Daoy (cell line): ENCODE measurements at places on chromosomes 12 and 14. TPM values are rescaled to one million over a fixed set of nuclear protein-coding genes. Genes with fewer than 3 reads are reported as not detected.

The KCNH3 gene
- total RNA-seq = 0.40 TPM in 1 of 2 replicates, not detected in the other

The ADAM20 gene
- total RNA-seq = 0.18 and 0.34 TPM in 2 replicates

DNA sequence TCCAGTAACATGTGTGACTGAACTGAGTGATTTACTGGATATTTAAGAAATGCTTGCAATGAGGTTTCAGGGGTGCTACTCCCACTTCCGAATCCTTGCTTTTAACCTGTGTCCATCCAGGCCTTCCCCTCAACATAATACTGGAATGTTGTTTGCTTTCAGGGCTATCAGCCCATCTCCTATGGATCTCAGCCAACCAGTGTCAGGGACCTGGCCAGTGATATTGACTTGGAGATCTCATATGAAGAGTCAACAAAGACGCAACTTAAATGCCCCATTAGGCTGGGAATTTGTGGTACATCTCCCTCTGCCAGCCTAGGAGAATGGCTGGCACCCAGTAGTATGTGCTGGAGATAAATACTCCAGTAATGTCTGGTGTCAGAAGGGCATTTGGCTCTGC is 889 bp upstream of the IFT43 start:
- DNase-seq = no peak

The SLC35E3 gene
- 2.0 and 3.1 TPM in 2 replicates for total RNA-seq

The KCNC2 gene
- total RNA-seq = not detected in 2 replicates

The NPAS3 gene
- total RNA-seq = 1.5 and 1.9 TPM in 2 replicates

- no peak for DNase-seq
Measured at GRCh38 chr12:65184176-65184857, 14.9 kb downstream of the LEMD3 start.

GRCh38 chr12:31574803-31575575 is 15.9 kb downstream of the DENND5B start:
- no peak for DNase-seq

DNA sequence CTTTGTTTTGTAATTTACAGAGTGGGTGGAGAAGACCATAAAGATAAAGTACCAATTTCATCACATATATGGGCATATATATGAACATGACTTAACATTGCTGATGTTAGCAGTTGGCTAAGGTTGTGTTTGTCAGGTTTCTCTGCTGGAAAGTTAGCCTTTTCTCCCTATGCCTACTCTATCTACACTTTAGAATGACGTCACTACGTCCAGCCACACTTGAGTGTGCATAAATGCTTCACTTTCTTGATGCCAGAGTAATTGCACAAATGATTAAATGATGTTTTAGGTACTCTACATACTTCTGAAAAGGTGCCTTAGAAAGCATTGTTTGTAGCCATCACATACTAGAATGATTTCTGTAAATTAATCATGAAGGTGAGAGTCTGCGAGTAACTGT is 759.2 kb upstream of the MGAT4C start:
- DNase-seq = no peak

- no peak for DNase-seq
Measured at GRCh38 chr12:58154359-58154758, 213.0 kb downstream of the ATP23 start.

GRCh38 chr12:1978078-1978862 is 26.0 kb downstream of the DCP1B start:
- no peak for DNase-seq

DNA sequence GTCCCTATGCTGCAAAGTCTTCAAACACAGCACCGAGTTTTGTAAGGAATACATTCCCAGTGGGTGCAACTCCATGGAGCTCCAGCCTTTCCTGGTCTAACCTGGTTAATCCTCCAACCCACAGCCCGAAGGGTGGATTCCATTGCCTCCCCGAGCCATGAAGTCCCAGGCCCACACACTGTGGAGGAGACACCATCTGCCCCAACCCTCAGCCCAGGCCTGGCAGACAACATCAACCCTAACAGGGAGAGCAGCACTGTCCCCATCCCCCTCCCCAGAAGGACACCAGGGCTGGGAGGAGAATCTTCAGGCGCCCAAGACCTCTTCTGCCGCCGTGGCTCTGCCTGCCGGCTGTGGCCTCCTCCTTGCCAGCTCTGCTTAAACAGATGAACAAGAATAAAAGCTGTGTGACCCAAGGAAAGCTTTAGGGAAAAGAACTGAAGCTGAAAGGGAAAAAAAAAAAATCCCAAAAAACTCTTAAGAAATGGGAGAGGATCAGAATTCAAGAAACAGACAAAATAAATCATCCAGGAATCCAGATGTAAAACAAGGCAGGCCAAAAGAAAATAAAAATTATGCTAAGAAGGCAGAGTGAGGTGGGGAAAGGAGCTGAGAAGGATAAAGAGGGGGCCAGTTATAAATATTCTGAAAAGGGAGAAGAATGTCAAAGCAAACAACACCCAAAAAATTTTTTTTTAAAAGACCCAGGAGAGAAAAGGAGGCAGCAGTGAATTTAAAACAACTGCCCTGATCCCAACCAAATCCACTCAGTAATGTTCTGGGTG is 16.0 kb upstream of the ZFP36L1 start:
- no peak for DNase-seq

The ADIPOR2 gene
- 29.9 and 30.0 TPM in 2 replicates for total RNA-seq

DNA sequence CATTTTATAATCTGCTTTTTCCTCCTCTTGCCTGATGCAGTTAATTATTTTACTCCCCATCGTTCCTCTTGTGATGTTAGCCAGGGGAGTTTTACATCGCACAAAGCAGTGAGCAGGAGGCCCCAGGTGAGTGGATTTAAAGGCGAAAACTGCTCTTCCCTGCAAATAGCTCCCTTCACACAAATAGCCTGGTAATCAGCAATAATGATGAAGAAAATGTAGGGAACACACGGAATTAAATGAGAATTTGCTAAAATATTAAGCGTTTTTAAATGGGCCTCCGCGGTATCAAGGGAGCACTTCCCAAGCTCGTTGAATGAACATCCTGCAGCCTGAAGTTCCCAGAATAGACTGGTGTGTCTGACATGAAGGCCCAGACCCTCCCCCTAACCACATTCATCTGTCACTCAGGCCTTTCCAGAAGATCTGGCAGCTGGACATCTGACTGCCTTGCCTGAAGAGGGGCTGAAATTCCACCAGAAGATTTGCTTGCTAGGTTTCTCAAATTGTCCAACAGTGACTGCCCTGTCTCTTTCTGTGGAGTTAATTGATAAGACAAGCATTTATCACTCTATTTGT is 127.2 kb downstream of the CCDC60 start:
- no peak for DNase-seq

The SGPP1 gene
- total RNA-seq = 24.6 and 31.1 TPM in 2 replicates

DNA sequence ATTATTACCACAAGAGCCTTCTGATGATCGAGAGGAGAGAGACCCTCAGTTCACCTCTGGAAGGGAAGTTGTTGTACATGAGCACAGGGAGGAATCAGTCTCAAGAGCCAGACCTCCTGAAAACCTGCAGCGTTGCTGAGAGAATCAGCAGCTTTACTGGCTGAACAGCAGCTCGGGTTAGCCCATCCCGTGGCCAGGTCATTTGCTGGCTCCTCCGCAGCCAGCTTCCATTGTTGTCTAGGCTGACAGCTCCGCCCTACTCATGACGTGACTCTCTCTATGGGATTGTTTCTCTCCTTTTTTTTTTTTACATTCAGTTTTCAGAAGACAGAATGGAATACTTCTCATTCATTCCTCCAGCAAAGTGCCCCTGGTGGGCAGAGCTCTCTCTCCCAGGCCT is 69.9 kb downstream of the TGFB3 start:
- no peak for DNase-seq

DNA sequence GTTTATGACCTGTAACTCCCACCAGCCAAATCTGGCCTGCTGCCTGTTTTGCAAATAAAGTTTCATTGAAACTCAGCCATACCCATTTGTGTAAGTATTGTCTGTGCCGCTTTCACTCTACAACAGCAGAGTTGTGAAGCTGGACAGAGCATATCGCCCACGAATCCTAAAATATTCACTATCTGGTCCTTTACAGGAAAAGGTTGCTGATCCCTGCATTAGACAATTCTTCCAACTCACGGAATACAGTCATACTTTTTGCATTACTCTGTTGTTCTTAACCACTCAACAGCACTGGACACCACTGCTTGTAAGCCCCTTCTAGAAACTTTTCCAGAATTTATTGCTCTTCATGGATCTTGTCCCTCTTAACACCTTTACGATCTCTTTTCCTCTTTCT is 435.4 kb downstream of the EGLN3 start:
- no peak for DNase-seq

DNA sequence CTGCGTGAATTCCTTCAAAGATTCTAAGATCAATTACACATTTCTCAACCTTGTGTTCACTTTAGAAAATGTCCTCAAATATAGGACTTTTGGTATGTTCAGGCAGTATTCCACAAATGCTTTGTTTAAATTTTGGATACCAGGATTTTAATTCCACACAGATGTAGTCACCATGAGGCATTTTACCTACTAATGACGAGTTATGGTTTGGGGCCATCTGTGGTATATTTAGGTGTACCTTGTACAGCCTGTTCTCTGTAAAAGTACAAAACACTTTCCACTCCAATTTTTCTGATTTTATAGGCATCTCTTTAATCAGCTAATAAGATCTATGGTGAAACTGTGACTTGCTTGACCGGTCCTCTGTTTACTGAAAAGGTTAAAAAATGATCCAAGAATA is 275.7 kb upstream of the PRICKLE1 start:
- no peak for DNase-seq

GRCh38 chr14:21557084-21557901 is 22.6 kb downstream of the OR10G3 start:
- DNase-seq = peak; percentile 84

- DNase-seq = no peak
Measured at GRCh38 chr12:43287706-43288383, 264.2 kb downstream of the ADAMTS20 start.

- DNase-seq = no peak
Measured at GRCh38 chr14:35352274-35353233, 52.0 kb downstream of the NFKBIA start.

DNA sequence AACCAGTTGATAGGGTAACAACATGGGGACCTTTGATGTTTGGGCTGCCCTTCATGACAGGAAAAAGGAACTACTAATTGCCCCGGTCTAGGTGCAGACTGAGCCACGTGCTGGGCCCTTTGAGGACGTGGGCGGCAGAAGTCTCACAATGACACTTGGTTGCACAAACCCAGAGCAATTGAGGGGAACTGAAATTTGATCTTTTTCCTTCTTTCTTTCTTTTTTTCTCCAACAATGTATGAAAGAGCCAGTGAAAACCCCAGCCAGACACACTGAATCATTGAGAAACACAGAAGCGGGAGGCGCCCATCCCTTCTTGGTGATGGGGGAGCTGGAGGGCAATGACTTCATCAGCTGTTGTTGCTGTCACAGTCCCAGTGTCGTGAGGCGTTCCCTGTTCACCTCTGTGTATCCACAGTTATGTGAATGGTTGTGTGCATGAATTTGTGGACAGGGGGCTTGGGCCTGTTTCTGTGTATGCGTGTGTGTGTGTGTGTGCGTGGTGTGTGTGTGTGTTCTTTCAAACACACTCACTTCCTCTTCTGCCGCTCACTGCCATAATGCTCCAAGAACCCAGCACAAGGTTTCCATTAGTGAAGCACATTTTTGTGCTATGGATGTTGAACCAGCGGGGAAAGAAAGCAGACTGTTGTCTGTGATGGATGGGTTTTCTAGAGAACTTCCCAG is 137.5 kb upstream of the CCND2 start:
- peak; percentile 60 for DNase-seq

The TPPP2 gene
- not detected in 2 replicates for total RNA-seq

GRCh38 chr12:1744932-1745331 is 54.1 kb downstream of the ADIPOR2 start:
- no peak for DNase-seq

The PTCSC3 gene
- not detected in 2 replicates for total RNA-seq

DNA sequence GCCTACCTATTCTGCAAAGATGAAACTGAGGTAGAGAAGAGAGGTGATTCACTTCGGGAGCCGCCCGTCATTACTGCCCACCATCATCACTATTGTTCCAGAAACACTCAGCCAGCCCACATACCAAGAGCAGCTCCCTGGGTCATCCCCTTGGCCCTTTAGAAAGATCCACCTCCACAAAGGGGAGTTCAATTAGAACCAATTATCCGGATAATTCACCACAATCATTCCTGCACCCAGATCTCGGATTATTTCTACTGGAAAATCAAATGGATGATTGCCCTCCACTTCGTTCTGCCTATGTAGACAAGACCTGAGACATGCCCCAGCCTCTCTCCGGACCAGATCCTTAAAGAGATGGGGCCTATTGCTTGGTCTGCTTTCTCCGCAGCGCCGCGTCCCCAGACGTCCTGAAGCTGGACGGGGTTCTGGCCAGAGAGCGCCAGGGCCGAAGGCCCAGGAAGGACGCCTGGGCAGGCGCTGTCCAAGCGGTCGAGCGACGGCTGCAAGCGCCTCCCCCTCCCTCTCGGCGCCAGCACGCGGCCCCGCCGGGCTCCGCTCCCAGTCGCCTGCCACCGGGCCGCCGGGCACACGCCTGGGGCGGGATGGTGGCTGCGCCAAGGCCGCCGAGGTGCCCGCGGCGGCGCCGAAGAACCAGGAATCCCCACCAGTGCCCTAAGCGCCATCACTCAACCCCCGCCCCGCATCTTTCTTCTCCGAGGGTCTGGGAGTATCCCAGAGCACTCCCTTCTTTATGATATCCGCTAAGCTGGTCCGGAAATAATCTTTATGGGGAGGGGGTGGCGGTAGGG is 1.3 kb upstream of the ASCL1 start:
- no peak for DNase-seq

The DICER1 gene
- 31.6 and 35.0 TPM in 2 replicates for total RNA-seq

The LEMD3 gene
- total RNA-seq = 27.9 and 44.0 TPM in 2 replicates

DNA sequence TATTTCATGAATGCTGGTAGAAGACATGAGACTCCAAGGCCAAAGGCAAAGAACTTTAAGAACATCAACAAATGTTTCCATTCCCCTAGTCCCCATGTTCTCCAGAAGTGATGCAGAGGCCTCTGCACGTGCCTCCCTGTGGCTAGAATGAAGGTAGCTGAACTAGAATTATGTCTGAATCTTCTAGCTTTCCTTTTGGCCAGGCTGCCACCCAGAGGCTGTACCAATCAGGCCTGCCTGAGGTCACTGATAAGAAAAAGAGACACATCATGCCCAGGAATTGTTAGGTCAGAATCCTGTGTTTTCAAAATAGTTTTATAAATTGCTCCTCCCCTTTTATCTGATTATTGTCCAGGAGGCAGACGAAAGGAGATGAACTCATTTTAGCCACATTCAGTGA is 188.0 kb upstream of the SLC16A7 start:
- DNase-seq = no peak

The DHRS4 gene
- total RNA-seq = 32.0 and 52.7 TPM in 2 replicates

DNA sequence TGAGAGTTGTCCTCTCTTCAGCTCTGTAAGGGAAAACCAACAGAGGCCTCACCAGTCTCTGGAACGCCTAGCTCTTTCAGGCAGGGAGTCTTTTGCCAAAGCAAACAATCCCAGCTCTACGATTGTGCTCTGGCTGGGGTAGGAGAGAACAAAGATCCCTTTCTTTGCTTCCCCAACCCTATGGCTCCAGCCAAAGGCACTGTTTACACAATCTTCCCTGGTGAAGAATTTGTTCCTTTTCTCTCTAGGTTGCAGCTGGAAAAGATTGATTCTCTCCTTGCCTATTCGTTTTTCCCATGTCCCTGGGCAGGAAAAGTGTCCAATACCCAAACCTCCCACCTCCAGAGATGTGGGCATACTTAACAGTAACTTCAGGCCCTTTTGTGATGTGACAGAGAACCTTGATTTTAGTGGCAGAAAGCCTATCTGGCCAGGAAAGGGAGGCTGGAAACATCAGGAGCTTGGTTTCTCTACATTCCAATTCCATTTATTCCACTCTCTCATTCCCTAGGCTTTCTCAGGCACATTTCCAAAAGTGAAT is 16.8 kb downstream of the ATP5MC2 start:
- DNase-seq = peak; percentile 83
